Renal cortical epithelial cell (primary cell): ENCODE measurements at places on chromosomes 3 and 15. TPM values are rescaled to one million over a fixed set of nuclear protein-coding genes. Genes with fewer than 3 reads are reported as not detected.
A peak's percentile ranks its signal among the peaks of the same experiment; 100 is the strongest.

DNA sequence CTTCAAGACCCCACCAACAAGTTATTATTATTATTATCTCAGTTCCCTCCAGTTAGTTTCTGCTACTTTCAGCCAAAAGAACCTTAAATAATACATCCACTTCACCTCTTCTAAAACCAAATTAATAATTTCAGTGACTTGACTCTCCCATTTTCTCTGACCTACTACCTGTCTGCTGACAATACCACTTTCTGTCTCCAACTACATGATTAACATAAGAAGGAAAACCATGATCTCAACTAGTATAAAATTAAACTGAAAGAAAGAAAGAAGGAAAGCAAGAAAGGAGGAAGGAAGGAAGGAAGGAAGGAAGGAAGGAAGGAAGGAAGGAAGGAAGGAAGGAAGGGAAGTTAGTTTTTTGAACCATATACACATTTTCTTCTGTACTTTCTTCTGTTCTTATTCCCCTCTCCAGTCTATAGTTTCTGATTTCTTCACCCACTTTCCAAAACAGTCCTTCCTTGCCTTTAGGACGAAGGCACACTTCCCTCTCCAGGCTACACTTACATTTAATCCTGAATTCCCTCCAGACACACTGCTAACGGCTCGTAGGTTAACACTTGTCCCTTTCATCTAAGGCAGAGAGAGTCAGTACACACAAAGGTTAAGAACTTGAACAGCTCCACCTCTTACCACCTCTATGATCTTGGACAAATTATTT lies 79.5 kb upstream of the GUCA1C start:
- DNase-seq, result no peak

DNA sequence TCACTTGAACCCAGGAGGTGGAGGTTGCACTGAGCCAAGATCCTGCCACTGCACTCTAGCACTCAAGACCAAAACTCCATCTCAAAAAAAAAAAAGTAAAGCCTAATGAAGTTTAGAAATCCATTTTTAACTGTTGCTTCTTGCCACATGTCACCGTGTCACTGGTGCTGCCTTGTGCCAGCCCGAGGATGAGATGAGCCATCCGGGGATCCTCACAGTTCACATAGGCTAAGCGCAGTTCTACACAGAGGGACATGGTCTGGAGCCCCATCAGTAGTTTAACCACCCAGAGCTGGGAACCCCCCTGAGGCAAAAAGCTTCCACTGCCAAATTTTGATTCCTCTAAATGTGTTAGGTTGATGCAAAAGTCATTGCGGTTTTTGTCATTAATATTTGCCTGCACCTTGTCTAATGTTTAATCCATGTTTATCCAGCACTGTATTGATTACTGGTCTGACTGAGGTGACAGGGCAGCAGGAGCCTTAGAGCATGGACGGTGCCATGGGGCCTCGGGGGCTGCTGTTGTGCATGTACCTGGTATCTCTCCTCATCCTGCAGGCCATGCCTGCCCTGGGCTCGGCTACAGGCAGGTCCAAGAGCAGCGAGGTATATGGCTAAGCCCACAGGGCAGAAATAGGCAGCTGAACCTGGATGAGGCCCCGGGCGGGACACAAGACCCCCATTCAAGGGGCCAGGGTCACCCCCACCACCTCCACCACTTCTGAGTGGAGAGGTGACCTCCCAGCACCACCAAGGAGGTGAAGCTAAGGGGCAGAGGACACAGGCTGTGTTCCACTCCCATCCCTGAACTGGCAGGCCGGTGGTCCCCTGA lies at the start of gene ITIH1:
Gene ITIH1 (plus strand): TSS at position 473 of the 832 bp plus-strand sequence. CDS start 17 bp downstream, at position 490.
- DNase-seq, result peak; percentile 33

DNA sequence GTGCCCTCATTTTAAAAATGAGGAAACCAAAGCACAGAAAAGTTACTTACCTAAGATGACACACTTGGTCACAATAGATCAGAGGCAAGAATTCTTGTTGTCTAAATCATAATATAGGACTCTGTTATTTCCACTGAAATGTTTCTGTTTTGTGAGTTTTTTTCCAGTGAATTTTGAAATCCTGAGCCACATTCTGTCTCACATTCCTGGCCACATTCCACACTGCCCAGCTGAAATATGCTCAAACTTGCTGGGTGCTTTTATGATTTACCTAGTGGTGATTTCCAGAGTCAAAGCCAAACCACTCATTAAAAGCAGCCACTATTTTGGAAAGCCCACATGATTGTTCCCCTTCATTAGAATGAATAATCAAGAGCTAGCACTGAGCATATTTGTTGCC lies 82.3 kb upstream of the NPHP3 start:
- DNase-seq, result peak; percentile 88

GRCh38 chr3:193132241-193132640 lies 108.8 kb upstream of the PLAAT1 start:
- DNase-seq, result no peak

DNA sequence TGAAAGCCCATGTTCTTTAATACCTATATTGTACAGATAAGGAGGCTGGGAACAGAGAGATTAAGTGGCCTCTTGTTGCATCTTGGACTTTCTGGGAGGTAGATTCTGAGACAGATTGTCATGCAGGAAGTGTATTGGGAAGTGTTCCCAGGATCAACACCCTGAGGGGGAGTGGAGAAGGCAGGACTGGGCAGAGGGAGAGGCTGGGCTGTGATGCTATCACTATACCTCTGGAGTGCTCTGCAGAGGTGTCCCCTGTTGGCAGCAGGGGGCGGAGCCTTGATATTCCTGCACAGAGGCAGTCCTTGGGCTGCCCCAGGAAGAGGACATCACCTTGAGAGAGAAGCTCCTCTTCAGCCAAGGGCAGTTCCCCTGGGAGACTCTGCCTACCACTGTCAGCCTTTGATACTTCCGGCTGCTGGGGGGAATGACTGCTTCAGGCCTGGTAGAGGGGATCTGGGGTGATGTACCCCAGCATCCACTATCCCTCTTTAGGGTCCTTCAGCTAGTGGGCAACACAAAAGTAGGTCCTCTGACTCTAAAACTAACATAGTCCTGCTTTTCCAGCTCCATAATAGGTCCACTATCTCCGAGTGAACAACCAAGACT lies 97.4 kb upstream of the RNU6-1 start:
- no peak for DNase-seq

GRCh38 chr3:192804502-192804901 lies 77.2 kb upstream of the FGF12 start:
- no peak for DNase-seq

- peak; percentile 98 for DNase-seq
Measured at GRCh38 chr15:95770196-95770595, 560.3 kb upstream of the NR2F2 start.

GRCh38 chr3:150495563-150496168 lies 50.6 kb downstream of the SERP1 start:
- peak; percentile 55 for DNase-seq

- DNase-seq, result peak; percentile 17
Measured at GRCh38 chr15:91224755-91225380, 124.8 kb downstream of the SV2B start.

GRCh38 chr3:123272547-123272946 lies 70.8 kb downstream of the SEC22A start:
- peak; percentile 2 for DNase-seq

GRCh38 chr15:77326366-77326765 lies 93.5 kb downstream of the PEAK1 start:
- DNase-seq, result no peak

GRCh38 chr3:171841620-171842000 lies 1.5 kb upstream of the TMEM212 start:
- no peak for DNase-seq

GRCh38 chr3:40602778-40603385 lies 78.1 kb downstream of the ZNF621 start:
- no peak for DNase-seq

The SYNM gene
- total RNA-seq, result 1.7 and 6.0 TPM in 2 replicates

The VIPR1 gene
- 0.25 and 0.69 TPM in 2 replicates for total RNA-seq

The KLHL6 gene
- under 0.01 TPM in 1 of 2 replicates, not detected in the other for total RNA-seq

The TMC3 gene
- not detected in 2 replicates for total RNA-seq

The CD86 gene
- total RNA-seq, result not detected in 2 replicates
